ENCODE measurements at places on chromosomes 2 and 18.

GRCh38 chr2:202161151-202161835 lies 77.1 kb downstream of the SUMO1 start:
- DNase-seq: no peak

DNA sequence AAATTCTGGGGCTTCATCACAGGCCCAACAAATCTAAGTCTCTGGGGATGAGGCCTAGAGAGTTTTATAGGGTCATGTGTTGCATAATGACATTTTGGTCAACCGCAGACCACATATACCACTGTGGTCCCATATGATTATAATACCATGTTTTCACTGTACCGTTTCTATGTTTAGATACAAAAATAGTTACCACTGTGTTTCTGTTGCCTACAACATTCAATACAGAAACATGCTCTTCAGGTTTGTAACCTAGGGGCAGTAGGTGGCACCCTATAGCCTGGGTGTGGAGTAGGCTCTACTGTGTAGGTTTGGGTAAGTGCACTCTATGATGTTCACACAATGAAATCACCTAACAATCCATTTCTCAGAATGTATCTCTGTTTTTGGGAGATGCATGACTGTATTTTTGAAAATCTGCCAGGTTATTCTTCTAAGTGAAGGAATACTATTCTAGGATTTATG lies 485.2 kb downstream of the PTPRM start:
- no peak for DNase-seq

GRCh38 chr2:8003462-8004075 lies 678.3 kb upstream of the ID2 start:
- DNase-seq: no peak

- no peak for DNase-seq
Measured at GRCh38 chr2:64328756-64329155, 125.2 kb upstream of the LGALSL start.

DNA sequence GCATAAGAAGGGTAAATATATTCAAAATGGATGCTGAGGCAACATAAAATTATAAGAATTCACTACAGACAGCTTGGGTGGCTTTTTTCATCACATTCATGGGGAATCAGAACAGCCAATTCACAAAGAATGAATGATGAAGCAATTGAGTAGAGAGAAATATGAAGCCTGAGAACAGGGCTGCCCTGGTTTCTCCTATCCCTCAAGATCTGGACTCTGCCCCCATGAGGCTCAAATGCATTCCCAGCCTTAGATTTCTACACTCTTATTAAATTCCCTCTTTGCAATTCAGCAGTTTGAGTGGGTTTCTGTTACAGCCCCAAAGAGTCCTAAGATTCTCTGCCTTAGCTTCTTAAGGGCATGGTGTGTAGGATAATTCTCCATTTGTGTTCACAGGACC lies 172.5 kb downstream of the MAIP1 start:
- DNase-seq: no peak

DNA sequence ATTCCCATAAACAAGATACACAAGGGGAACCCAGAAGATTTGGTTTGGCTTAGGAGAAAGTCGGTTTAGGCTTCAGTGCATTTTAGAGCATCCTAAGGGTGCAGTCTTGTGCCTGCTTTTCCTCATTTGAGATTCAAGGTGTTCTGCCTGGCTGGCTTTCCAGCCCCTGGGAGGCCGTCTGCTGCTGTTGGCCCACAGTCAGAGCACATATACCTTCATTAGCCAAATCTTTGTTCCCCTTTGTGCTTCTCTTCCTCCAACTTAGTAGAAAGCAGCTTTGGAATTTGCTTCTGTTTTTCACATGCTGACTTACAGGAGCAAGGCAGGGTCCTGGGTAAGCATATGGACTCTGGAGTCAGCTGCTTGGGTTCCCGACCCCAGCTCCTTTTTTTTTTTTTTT lies 477.1 kb upstream of the TCF4 start:
- DNase-seq: no peak

DNA sequence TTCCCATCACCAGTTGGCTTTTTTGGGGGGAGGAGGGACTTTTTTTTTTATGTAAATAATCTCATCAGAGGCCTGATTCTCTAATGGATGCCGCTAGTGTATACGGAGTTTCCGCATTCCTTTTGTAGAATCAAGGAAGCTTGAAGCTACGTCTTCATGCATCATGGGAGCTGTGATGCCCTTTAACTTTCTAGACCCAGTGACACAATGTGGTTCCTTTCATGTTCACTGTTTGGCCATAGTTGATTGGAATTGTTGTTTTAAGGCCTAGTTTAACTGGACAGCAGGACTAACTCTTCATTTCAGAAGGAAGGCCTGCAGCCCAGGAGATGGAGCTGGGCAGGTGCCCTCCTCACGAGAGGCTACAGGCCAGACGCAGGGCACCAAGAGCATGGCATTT lies 287.9 kb downstream of the AGAP1 start:
- no peak for DNase-seq

DNA sequence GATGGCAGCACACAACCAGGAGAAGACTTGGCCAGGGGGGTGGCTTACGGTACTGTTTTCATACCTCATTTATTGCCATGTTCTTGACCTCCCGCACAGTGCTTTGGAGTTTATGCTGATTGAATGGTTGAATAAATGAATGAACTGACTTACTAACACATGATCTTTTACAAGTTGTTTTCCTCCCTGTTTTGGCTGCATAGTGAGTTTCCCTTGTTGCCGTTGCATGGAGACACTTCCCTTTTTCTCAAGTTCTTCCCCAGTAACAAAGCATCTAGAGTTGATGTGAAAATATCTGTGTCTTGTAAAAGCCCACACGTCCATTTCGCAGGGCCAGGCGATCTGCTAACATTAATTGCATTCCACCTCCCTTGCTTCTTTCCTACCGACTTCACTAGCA lies 35.7 kb upstream of the RAB1A start:
- no peak for DNase-seq

DNA sequence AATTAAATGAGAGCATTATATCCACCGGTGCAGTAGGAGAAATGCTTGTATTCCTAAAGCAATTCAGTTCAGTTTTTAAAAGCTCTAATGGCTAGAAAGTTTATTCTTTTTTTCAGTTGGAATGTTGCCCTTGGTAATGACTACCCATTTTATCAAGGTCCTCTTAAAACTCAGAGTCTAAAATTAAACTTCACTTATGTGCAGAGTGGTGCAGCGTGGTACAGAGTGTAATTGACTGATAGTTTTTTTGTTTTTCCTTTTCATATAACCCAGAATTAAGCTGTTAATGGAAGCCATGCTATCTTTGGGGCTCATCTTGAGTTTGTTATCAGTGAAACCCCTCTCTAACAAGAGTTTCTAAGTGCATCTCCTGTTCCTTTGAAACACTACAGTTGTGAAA lies 21.4 kb downstream of the NCOA1 start:
- no peak for DNase-seq
